ENCODE measurements at places on chromosomes 7 and 10. TPM values are rescaled to one million over a fixed set of nuclear protein-coding genes. Genes with fewer than 3 reads are reported as not detected.

The PIK3CG gene
- total RNA-seq = 2.0 TPM

- DNase-seq = no peak
These were observed 79.6 kb upstream of the KAT6B start for GRCh38 chr10:74746813-74747212.

DNA sequence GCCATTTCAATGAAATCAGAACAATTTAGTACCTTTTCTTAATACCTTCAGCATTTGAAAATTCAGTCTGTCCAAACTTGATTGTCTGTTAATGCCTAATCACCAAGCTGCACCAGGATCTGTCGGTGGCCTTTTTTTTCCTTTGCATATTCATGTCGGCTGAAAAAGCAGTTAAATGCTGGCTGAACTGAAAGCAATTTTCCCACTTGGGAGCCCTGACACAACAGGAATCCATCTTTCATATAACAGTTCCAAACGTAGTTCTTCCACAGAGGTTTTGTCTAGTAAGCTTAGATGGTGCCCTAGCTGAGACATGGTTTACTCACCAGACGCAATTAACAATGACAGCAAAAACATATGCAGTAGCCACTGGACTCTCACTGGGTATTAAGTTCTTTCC lies 83.6 kb upstream of the CHCHD3 start:
- DNase-seq = no peak

The TEX36 gene
- total RNA-seq = not detected

The PDSS1 gene
- total RNA-seq = not detected

- DNase-seq = no peak
These were observed 2.5 kb downstream of the ACSL5 start for GRCh38 chr10:112376396-112376790.

The HOXA3 gene
- total RNA-seq = 14.4 TPM

The WDFY4 gene
- 33.8 TPM for total RNA-seq

DNA sequence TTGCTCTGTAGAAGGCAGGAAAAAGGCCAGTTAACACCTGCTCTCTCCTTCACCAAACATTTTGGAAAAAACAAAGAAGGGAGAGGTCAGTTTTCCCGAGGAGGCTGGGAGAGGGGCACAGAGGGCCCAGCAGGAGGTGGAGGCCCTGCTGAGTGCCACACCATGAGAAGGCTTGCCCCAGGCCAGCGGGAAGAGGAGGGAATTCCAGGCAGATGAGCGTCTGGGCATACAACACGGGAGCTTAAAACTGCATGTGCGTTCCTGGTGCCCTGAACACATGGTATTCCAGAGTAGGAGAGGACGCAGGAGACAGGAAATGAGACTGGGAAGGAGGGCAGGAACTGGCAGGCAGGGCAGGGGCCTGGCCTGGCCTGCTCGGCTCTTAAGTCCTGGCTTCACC lies 182.4 kb downstream of the CCDC3 start:
- no peak for DNase-seq

- no peak for DNase-seq
These were observed 44.1 kb downstream of the ZNF33B start for GRCh38 chr10:42594246-42594650.

The GPR22 gene
- total RNA-seq = not detected
